ENCODE measurements at places on chromosomes 11 and 22.
A peak's percentile ranks its signal among the peaks of the same experiment; 100 is the strongest.

DNA sequence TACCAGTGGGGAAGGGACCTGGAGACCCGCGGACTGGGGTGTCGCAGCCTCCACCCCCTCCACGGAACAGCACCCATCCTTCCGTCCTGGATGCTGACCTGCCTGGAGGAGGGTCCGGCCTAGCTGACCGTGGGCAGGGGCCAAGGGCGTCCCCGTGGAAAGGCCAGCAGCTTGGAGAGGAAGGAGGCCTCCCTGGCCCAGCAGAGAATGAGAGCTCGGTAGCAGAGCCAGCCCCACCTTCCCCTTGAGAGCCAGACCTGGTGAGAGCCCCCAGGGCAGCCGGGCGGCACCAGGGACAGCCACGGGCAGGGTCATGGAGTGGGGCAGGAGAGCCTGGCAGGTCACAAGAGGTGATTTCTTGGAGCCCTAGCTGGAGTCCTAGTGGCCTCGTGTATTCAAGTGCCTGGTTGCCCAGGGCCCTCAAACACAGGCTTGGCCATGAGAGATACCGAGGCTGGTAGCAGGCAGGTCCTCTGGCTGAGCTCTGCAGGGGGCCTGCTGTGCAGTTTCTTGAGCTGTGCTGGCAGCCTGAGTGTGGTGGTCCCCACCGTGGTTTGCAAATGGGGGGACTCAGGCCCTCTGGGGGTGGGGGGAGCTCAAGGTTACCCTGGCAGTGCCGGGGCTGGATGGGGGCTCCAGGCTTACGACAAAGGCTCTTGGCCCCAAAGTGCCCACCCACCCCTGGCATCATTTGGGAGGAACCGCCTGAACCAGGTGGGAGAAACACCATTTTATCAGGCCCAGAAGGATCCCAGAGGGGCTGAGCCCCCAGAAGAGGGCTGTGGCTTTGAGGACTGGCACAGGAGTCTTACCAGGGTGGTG, 7.6 kb downstream of the TSPAN32 start:
- DNase-seq, result no peak

GRCh38 chr11:114315749-114316368, 19.7 kb downstream of the NNMT start:
- peak; percentile 66 for DNase-seq

DNA sequence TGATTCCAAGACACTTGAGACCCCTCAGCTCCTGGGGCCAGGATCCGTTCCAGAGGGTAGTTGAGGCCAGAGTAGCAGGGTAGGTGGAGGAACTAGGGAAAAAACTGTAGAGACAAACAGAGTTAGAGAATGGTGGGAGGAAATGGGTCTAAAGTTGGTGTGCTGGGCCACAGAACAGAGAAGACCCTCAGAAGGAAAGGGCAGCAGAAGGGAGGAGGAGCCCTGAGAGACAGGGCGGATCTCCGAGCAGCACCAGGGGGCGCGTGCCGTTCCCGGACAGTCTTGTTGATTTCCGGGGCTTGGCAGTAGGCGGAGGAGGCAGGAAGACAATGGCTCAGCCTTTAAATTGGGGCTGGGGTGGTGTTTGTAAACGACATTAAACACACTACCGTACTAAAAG, 2.4 kb upstream of the CECR2 start:
- peak; percentile 9 for DNase-seq

GRCh38 chr11:88655196-88655595, 317.7 kb upstream of the CTSC start:
- DNase-seq, result no peak

- no peak for DNase-seq
Measured at GRCh38 chr11:131328843-131329242, 41.6 kb upstream of the NTM start.

GRCh38 chr11:83035070-83035854, 36.4 kb downstream of the RAB30 start:
- no peak for DNase-seq

GRCh38 chr11:14149683-14150082, 187.2 kb downstream of the SPON1 start:
- DNase-seq, result no peak

GRCh38 chr22:49587987-49588386, 239.7 kb downstream of the BRD1 start:
- DNase-seq, result no peak

DNA sequence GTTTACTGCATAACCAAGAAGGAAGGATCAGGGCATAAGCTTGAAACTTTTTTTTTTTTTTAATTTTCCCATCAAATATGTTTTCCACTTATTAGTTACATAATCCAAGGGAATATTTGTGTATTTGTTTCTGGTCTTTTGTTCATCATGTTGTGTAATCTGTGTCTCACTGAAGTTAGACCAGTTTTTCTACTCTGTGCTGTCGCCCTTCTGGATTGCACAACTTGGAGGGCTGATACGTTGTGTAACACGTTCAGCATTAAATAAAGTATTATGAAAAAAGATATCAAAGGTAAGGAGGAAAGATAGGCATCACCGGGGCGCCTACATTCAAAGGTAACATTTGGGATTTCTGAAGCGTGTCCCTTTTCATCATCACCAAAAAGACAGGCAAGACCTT, 3.3 kb upstream of the E2F8 start:
- no peak for DNase-seq

GRCh38 chr11:69852056-69852455, 32.8 kb upstream of the FGF3 start:
- no peak for DNase-seq

- no peak for DNase-seq
Measured at GRCh38 chr11:126462422-126462821, 106.9 kb downstream of the ST3GAL4 start.

- no peak for DNase-seq
Measured at GRCh38 chr11:72295471-72295870, 51.5 kb upstream of the PHOX2A start.

GRCh38 chr11:71263386-71263785, 11.0 kb upstream of the SHANK2 start:
- no peak for DNase-seq
